AG04450 (cell line): ENCODE measurements at places on chromosomes 16 and 17.

DNA sequence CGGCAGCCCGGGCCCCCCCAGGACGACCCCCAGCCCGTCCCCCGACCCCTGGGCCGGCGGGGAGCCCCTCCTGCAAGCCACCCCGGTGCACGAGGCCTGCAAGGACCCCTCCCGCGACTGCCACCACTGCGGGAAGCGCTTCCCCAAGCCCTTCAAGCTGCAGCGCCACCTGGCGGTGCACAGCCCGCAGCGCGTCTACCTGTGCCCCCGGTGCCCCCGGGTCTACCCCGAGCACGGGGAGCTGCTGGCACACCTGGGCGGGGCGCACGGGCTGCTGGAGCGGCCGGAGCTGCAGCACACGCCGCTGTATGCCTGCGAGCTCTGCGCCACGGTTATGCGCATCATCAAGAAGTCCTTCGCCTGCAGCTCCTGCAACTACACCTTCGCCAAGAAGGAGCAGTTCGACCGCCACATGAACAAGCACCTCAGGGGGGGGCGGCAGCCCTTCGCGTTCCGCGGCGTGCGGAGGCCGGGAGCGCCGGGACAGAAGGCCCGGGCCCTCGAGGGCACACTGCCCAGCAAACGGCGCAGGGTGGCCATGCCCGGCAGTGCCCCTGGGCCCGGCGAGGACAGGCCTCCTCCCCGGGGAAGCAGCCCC, 15.6 kb upstream of the ZFPM1 start:
- no peak for DNase-seq

- peak; percentile 56 for DNase-seq
Measured at GRCh38 chr17:72985882-72986720, 106.4 kb downstream of the SLC39A11 start.

- no peak for DNase-seq
Measured at GRCh38 chr16:83680980-83681379, 126.8 kb upstream of the HSBP1 start.

GRCh38 chr16:29678691-29679267, at the start of gene QPRT:
TSS of gene QPRT (plus strand) at chr16:29679180. CDS start at chr16:29679198, 18 bp downstream.
- no peak for DNase-seq

- no peak for DNase-seq
Measured at GRCh38 chr17:19019041-19019941, 14.7 kb upstream of the FAM83G start.

- no peak for DNase-seq
Measured at GRCh38 chr16:70651524-70651923, 5.2 kb downstream of the IL34 start.

GRCh38 chr17:9470171-9470570, 105.4 kb downstream of the STX8 start:
- DNase-seq: no peak

DNA sequence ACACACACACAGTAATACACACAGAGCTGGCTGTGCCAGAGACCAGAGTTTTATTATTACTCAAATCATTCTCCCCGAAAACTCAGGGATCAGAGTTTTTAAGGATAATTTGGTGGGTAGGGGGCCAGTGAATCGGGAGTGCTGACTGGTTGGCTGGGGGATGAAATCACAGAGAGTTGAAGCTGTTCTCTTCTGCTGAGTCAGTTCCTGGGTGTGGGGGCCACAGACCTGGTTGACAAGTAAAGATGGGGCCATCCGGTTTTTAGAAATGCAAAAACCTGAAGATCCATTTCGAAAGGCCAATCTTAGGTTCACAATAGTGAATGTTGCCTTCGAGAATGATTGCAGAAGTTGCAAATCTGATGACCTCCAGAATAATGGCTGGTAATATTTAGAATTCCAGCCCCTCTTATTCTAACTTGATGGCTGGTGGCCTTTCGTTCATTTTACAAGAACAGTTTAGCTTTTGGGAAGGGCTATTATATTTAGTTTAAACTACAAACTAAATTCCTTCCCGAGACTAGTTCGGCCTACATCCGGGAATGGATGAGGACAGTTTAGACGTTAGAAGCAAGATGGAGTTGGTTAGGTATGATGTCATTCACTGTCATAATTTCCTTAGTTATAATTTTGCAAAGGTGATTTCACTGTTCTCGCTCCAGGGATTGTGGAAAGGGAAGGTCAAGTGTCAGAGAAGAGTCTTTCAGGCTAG, 123.2 kb downstream of the KCNJ18 start:
- DNase-seq: no peak

DNA sequence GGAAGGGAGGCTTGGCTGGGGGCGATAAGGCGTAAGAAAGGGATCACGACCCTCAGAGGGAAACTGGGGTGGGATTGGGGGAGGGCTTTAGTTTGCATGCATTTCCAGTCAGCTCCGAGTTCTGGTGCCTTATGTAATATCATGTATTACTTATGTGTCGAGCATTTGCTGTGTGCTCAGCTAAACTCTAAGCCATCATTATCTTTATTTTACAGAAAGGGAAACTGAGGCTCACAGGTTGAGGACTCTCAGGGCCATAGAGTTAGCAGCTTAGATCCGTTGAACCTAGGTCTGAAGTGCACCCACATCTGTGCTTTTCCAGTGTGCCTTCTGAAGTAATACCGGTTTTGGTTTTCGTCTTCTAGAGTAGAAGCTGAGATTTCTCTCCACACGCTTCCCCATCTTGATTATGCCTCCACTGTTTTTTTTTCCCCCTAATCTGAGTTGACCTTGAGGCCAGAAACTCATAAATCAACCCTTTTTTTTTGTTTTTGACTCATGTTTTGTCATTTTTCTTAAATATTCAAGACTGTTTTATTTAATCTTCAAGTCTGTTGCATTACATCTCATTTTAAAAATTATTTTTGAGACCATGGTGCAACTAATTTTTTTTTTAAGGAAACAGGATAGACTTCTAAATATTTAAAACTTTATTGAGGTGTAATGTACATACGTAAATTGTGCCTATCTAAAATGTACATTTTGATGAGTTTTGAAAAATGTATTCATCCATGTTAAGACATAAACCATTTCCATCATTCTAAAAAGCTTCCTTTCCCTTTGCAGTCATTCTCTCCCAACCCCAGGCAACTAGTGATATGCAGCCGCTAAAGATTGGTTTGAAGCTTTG, 741 bp downstream of the CYB5B start:
- no peak for DNase-seq

DNA sequence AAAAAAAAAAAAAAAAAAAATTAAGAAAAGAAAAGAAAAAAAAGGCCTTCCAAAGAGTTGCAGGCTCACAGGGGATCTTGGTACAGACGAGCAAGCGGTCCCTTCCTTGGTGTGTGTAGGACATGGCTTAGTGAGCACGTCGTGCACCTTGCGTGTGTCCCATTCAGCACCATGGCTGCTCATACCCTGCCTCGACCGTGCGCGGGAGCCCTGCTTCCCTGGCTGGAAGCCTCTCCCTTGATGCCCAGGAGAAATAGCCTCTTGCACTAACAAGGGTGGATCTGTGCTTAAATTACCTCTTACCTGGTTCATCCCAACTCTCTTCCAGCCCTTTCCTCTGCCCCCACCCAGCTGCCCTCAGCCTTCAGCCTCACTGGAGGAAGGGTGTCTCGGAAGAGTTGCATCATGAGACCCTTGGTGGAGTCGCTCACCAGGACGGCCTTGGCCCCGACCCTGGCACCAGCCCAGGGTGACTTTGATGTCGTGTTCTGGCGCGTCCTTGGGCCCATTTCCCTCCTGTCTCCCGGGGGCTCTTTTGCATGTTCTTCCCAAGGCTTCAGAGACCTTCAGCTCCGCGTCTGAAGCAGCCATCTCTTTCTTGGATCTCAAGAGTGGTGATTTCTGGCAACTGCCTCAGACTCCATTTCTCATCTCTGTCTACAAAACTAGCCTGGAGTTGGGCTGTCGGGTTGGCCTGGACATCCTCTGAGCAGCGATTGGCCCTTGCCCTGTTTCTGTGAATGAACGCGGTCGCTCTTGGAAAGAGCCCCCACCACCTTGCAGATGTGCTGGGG, 127.2 kb downstream of the CMIP start:
- no peak for DNase-seq

GRCh38 chr16:427250-427649, 1.8 kb downstream of the RAB11FIP3 start:
- no peak for DNase-seq

DNA sequence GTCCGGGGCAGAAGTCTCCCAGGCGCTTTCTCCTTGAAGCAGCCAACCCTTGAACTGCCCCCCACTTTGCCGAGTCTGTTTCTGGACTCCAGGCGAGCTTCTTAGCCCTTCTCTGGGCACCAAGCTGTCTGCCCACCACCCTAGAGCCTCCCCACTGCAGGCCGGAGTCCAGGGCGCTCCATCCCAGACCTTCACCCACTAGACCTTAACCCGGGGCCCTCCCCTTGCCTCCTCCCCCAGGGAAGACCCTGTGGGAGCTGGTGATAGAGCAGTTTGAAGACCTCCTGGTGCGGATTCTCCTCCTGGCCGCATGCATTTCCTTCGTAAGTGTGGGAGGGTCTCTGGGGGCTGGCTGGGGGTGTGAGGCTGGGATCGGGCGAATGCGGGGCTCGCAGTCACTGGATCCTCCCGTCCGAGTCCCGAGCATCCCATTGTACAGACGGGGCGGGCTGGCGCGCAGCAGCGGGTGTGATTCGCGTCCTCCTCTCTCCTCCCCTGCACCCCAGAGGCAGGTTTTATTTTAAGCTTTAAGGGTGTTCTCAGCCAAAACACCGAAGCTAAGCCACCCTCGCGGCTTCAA, 1.1 kb downstream of the ATP2A1 start:
- DNase-seq: no peak

DNA sequence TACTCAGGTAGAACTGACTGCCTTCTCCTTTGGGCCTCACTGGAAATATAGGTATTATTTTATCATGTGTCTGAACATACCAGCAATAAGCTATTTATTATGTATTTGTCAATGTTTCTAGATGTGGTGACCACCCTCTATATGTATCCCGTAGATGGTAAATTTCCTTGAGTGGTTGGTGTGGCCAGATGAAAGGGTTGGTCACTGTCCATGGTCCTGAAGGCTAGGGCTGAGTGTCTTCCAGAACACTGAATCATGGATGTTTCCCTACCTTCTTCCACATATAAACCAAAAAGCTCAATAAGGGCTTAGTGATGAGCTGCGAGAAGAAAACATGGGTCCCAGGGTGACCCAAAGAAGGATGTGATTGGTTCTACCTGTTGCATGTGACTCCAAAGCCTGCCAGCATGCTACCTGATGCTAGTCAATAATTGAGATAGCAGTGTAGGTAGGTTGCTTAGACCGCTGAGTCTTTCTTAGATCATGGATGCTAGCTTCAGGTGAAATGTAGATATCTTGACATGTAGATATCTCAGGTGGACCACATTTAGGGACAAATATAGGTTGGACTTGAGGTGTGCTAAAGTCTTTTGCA, 150.3 kb downstream of the ASIC2 start:
- DNase-seq: no peak

- no peak for DNase-seq
Measured at GRCh38 chr16:57104706-57105105, 12.3 kb downstream of the CPNE2 start.

DNA sequence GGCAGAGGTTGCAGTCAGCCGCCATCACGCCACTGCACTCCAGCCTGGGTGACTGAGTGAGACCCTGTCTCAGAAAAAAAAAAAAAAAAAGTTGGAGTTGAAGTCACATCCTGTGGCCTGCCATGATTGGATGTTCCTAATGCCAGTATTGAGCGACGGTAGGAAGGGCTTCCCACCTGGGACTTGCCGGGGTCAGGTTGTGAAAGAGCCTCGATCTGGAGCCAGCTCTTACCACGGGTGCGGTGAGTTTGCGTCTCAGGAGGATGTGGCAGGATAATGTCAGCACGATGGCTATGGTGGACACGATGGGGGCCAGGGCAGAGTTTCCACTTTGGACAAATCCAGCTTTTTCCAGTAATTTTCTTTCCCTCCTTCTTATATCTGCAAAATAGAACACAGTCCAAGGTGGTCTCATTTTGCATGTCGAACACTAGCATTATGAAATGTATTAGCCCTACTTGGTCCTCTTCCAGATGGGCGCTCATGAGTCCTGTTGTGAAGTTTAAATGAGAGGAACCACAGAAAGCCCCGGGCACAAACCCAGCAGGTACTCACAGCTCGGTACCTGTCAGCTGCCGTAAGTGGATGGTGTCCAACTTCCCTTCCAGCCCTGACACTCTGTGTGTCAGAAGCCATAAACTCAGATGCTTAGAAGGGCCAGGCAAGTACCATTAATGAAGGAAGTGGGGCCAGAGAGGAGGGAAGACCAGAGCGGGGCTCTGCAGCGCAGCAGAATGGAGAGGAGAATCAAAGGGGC, 22.2 kb downstream of the ABCC12 start:
- no peak for DNase-seq

DNA sequence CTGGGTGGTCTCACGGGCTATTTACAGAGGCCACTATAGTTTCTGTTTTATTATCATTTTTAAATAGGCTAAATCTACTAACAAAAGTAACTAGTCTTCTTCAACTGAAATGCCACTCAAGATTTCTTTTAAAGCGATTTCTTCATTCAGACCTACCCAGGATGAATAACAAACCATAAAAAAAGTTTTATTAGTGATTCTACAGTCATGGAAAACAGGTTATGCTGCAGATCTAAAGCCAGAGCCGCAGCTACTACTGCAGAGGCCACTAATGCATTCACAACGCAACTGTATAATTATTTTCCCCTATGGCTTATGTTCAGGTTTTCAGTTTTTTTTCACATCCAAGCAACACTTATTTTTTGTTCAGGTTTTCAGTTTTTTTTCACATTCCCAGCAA, 136.2 kb upstream of the AXIN2 start:
- no peak for DNase-seq

GRCh38 chr17:47776330-47777197, 43.5 kb downstream of the TBX21 start:
- no peak for DNase-seq

- DNase-seq: no peak
Measured at GRCh38 chr17:41504246-41504977, 1.0 kb downstream of the KRT13 start.

- DNase-seq: no peak
Measured at GRCh38 chr17:6560496-6560895, 4.1 kb upstream of the PITPNM3 start.

- DNase-seq: no peak
Measured at GRCh38 chr17:44087319-44087718, 16.8 kb downstream of the G6PC3 start.

- no peak for DNase-seq
Measured at GRCh38 chr16:56866955-56867830, 2.2 kb downstream of the SLC12A3 start.
